ENCODE measurements at places on chromosomes 2 and 18.

GRCh38 chr2:19416784-19417684 lies 58.6 kb upstream of the OSR1 start:
- no peak for DNase-seq

GRCh38 chr2:48750128-48750739 lies 5.3 kb downstream of the LHCGR start:
- no peak for DNase-seq

DNA sequence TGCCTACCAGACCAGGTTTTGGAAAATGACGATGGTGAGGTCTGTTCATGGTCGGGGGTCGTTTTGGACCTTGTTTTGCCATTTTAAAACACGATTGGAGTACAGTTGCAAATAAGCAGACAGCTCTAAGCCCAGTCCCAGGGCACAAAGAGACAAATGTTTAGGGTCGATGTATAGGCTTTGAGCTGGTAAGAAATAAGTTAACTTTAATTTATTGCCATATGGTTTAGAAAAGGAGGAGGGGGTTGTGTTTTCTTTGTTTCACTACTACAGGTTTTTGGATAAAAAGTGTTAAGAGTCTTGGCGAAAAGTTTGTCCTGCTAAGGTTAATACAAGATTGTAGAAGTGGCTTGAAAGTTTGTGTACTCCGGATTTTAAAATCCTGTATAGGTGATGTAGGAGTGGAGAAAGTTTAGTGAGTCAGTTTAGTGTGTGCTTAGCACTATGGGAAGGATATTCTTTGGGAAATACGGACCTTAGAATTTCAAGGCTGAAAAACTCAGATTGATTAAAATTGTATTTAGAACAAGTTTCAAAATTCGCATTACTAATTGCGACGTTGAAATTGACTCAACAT lies 1.3 kb downstream of the KCMF1 start:
- DNase-seq, result no peak

- DNase-seq, result no peak
Measured at GRCh38 chr2:10985260-10985659, 73.5 kb downstream of the KCNF1 start.

DNA sequence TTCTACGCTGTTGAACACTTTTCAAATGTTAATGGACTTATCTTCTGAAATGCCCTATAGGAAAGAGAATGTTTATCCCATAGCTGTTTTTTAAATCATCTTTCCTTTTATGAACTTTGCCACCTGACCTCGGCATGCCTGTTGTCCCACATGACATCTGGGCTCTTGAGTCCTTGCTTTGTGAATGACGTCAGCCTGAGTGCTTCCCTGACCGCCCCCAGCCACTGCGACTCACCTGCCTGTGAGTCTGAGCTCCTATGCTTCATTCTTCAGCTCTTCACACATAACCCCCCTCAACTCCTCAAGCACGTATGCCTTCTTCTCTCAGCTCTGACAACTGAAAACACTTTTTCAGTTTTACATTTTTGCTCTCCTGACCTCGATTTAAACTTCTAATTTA lies 166.8 kb downstream of the DCDC2C start:
- no peak for DNase-seq

GRCh38 chr2:217743966-217744761 lies 258.6 kb downstream of the TNS1 start:
- DNase-seq, result no peak

DNA sequence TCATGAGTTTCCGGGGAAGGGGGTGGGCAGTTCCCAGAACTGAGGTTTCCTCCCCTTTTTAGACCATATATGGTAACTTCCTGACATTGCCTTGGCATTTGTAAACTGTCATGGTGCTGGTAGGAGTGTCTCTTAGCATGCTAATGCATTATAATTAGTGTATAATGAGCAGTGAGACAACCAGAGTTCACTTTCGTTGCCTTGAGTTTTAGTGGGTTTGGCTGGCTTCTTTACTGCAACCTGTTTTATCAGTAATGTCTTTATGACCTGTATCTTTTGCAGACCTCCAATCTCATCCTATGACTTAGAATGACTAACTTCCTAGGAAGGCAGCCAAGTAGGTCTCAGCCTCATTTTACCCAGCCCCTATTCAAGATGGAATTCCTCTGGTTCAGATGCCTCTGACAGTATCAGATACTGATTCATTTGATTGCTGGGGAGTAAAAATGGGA lies 447.3 kb downstream of the XIRP2 start:
- DNase-seq, result no peak

DNA sequence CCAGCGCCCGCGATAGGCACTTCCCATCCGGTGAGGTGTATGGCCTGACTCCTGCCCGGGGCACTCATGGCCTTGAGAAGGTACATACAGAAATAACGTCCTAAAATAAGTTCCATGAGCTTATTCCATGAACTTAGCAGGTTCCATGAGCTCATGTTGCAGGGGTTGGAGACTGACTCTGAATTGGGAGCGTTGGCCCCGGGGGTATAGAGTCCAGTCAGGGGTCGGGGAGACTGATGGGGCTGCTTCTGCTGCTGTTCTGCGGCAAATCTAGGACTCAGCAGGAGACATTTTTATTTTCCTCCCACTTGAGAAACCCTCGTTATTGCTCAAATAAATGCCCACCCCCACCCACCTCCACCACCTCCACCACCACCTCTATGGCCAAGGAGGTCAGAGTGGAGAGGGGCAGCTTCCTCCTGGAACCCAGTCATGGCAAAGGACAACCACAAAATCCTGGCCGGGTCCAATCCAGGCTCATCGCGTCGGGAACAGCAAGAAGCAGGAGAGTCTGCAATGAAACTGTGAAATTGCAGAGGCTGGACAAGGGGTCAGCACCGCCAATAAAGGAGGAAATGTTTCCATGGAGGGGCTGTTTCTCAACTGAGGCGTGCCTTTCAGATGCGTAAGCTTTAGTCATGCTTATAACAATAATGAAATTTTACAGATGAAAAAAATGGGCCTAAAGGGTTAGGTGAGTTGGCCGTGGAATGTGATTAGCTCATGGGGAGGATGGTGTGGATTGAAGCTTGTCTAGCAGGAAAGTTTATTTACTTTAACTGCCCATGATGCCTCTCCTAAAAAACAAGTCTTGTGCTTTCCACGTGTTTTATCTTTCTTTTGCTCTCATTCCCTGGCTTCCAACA lies 136.6 kb upstream of the ALKAL2 start:
- DNase-seq, result no peak

DNA sequence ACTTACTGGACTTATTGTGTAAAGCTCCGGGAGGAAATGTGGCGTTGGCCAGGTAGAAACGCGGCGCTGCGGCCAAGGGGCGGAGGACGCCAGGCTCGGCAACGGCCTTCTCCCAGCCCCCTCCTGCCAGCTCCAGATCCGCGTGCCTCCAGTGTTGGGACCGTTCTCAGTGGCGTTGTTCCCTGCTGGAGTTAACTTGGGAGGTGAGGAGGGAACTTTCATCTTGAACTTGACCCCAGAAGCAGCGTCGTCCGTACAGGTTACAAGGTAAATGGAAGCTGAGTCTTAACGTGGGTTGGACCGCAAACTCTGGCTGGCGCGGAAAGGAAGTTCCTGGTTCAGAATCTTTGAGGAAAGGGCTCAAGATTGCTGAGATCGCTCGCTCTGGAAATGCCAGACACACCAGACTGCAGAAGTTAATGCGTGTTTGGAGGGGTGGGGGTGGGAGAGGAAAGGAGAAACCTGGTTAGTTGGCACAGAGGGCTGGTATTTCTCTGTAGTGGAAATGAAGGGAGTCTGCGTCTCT lies 1.3 kb downstream of the TANC1 start:
- no peak for DNase-seq

DNA sequence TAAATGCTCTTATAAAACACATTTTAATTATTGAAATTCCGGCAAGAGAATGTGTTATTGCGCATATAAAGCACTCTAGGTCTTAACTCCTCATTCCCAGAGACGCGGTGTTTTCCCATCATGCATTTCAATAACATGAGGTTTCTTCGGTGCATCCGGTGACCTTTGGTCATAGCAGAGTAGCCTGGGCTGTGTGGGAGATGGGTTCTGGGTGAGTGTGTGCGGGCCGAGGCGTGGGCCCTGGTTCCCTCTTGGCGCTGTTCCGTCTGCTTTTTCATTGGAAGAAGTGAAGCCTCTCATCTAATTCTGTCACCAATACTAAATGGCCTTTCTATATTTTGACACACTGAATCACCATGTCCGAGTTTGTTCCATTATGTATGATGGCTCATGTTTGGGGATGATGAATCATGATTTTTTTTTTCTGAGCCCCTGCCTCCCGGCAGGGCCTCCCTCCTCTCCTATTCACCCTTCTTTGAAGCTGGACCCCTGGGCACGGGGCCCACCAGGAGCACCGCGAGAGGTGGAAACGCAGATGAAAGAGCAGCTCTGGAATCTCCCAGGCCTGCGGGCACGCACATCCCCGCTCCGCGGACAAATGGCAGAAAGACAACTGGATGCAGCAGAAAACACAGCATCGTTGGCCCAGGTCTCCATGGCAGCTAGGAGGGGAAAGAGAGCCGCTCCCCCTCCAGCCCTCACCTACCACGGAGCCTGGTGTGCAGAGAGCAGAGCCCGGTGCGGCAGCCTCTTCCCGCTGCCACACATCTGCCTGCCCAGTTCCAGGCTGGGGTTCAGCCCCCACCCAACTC lies 85.8 kb upstream of the HPCAL1 start:
- no peak for DNase-seq

DNA sequence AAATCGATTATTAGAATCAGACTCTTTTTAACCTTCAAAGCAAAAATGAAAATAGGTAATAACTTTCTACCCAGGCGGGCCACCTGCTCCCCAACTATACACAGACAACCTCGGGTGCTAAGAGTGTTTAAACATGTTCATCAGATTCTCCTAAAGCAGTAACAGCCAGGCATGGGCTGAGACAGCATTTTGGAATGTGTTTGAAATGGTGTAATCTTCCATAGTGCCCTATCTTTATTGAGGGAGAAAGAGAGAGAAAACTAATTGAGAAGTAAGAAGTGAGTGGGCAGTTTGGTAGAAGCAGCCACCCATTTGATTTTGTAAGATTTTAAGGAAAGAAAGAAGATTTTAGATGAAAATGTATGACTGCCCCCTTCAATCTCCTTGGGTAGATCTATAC lies 196.1 kb upstream of the CTAGE1 start:
- no peak for DNase-seq

DNA sequence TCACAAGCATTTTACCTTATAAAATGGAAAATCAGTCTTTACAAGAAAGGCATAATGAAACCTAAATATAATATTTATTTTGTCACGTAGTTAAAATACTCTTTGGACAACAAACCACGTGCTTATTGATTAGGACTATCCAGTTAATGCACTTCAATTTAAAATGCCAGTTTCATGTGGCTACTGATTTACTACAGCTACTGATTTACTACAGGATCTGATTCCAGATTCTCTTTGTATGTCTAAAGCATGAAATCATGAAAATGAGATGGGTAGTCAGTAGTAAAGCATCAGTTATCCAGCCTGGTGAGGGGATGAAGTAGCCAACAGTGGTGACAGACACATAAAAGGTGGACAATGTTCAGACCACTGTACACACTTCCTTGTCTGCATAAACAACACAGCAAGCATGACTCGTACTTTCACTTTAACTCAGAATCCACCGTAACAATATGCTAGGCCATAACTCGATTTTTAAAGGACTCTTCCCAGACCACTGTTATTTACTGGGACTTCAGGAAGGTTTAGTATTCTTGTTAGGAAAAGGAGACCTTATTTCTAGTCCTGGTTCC lies 24.9 kb downstream of the ACAA2 start:
- no peak for DNase-seq

GRCh38 chr2:183207110-183207509 lies 82.9 kb downstream of the NUP35 start:
- no peak for DNase-seq

DNA sequence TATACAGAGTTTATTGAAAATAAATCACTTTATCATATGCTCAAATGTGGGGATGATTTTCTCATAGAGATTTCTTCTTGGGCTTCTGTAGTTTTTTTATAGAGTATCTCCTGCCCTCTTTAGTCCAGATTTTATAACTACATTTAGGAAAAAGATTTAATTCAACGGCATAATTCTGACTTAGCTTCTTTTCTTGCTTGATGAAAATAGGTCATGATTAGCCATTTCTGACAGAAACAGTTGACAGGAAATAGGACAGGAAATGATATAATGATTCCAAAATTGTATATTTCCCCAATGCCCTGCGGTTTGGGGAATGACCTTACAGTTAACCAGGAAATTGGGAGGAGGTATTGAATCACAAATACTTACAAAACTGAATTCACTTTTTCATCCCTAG lies 1531.9 kb upstream of the ACVR2A start:
- no peak for DNase-seq

DNA sequence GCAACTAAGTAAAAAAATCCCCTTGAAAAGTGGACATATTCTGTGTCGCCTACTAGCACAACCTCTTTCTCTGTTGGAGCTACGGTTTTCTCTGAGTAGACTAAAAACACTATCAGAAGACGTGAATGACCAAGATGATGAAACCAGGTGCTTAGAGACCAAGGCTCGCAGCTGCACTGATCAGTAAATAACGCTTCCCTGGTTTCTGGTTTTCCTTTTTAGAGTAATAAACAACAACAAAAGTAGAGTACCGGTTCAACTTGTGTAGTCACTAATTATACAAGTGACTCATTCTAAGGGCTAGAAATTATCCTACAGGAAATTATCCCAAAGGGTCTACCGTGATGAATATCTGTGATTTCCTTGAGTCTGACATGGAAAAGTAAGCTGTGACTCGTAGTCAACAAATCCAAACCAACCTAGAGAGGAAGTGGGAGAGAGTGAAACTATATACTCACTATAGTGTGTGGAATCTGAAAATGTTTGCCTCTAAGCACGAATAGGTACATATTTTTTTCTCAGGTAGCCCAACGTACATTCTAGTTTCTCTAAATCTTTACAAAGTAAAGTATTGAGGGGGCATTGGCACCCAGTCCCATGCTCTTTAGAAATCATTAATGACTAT lies 17.8 kb downstream of the RASGRP3 start:
- DNase-seq, result no peak

DNA sequence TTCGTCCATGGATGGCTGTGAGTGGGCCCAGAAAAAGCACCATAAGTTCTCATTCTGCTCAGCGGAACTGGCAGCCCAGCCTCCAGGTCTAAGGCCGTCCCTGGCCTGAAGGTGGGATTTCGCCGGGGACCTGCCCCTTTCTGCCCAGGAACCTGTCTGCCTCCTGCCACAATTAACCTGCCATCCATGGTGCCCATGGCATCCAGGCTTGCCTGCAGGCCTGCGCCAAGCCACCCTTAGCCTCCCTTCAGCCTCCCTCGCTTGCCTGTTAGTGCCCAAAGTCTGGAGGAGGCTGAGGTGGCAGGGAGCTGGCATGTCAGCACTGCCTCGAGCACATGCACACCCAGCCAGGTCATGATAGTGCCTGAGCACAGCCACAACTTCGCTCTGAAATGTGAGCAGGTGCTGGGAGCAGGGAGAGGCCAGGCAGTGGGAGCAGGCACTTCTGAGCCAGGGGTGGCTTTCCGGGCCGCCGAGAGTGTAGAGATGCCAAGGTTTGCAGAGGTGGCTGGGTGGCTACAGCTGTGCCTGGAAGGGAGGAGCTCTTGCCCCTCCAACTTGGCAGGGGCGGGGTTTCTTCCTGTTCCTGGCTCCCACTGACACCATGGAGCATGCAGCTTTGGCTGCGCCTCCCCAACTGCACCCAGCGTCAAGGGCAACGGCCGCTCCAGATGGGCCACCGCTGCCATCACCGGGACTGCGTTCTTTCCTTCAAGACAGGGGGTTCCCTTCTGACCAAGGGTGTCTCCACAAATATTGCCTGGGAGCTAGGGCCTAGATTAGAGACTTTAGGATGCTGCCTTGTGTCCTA lies 648.9 kb upstream of the VRK2 start:
- DNase-seq, result no peak

GRCh38 chr18:79971211-79971952 lies 6.9 kb downstream of the HSBP1L1 start:
- DNase-seq, result no peak

- no peak for DNase-seq
Measured at GRCh38 chr2:126778561-126779501, 119.9 kb upstream of the TEX51 start.

GRCh38 chr2:237614151-237614720 lies 13.2 kb upstream of the LRRFIP1 start:
- DNase-seq, result no peak

All from stimulated activated CD8-positive, alpha-beta memory T cell treated with anti-CD3 and anti-CD28 coated beads, Interleukin-2, amount 100 ng/mL, for 48 hours (primary cell).